ENCODE measurements at places on chromosomes 5 and 9.

DNA sequence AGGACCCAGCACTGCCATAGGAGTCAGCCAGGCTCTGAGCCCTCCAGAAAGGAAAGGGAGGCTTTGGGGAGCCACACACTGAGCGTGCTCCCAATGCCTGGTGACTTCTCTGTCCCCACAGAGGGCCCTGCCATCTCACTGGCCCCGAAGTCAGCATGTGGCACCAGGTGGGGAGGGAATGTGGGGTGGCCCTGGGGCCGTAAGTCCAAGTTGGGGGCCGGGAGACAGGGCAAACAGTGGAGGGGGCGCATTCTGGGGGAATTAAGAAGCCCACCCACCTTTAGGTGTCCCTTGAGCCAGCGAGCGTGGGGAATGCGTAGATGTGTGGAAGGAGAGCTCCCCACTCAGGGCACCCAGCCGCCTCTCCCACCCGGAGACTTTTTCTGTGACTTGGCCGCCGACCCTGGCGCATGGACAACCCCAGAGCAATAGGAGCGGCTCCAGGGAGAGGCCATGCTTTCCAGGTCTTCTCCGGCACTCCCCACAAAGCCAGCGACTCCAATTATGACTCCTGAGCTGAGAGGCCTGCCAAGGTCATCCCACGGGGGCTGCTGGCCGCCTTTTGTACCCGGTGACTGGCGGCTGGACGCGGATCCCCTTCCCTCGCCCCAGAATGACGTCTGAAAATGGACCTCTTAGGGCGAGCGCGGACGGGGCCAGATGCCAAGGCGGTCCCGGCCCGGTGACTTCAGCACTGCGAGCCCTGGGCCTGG lies 9.8 kb downstream of the IRX1 start:
- DNase-seq = no peak

- peak; percentile 86 for DNase-seq
These were observed 241.5 kb downstream of the ARRDC3 start for GRCh38 chr5:91141642-91142041.

- DNase-seq = peak; percentile 87
These were observed at the start of gene SELENOP for GRCh38 chr5:42811591-42812446. TSS of gene SELENOP (minus strand) at chr5:42811892. CDS start at chr5:42808353, 3,539 bp downstream.

GRCh38 chr5:160931283-160931682 lies 79.3 kb upstream of the ATP10B start:
- DNase-seq = no peak

- DNase-seq = peak; percentile 77
These were observed 36.4 kb upstream of the ADAMTSL1 start for GRCh38 chr9:18437315-18438201.

DNA sequence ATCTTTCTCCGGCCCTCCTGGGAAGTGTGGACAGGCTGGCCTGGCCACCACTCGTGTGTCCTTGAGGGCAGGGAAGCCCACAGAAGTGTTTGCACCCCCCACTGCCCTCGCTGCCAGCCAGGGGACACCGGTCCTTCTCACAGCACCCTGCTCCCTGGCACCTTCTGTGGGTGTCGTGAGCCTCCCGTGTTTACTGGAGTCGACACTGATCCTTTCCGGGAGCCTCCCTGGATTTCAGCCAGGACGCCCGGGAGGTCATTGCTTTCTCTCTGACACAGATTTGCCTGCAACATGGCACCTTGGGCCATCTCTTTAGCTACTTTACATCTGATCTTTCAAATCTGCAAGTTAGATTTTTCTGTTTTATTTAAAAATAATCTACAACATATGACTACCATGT lies 120.4 kb upstream of the CACNA1B start:
- no peak for DNase-seq

DNA sequence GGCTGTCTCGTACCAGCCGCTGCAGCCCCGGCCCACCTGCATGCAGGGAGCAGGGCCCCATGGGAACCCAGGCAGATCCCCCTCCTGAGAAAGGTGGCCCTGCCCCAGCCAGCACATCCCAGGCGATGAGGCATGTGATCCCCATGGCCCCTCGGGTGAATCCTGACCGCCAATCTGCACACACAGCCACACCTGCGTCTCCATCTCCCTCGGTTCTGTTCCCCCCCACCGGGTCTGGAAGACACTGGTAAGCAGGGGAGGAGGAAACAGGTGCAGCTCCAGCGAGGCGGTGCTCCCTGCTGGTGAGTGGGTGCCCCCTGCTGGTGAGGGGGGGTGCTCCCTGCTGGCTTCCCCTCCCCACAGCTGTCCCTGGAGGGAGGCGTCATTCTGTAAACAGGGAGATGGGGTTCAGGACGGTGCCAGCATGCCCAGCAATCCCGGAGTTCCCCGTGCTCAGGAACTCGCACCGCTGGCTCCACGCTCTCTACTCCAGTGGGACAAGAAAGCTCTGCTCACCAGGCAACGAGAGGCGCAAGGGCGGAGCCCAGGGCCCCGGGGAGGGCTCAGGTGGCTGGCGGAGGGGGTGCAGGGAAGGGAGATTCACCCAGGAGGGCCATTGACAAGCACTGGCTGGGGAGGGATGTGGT lies 28.4 kb upstream of the SLC12A7 start:
- peak; percentile 55 for DNase-seq

DNA sequence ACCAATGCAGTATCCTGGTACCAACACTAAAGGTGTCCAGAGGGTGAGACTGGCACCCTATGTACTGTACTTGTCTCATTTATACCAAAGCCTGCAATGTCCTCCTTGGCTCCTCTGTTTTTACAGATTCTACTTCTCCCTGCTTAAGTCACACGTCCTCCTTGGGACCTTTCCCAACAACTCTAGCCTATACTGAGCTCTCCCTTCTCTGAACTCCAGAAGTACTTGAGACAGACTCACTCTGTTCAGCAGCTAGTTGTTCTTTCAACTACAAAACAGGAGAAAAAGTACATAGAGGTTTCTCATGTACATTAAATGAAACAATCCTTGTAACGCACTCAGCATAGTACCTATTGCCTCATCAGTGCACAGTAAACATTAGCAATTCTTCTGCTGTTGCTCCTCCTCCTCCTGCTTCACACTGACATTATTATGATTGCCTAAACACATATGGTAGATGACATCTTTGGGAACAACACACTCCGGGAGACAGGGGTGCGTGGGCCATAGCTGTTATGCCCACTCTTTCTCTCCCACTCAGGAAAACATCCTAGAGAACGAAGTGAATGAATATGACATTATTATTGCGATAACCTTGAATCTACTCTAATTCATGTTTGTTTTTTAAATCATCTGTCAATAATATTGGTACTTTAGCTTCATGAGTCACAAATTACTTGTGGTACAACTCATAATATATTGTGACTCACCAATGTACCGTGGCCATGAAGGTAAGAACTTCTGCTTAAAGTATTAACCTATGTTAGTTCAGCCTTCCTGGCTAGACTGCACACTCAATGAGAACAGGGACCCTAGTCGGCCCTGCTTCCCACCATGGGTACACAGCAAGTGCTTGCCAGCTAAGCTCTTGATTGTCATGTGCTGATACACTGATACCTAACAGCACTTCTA lies 180.3 kb upstream of the ADRA1B start:
- DNase-seq = no peak

GRCh38 chr9:19694601-19695000 lies 94.2 kb downstream of the SLC24A2 start:
- no peak for DNase-seq

DNA sequence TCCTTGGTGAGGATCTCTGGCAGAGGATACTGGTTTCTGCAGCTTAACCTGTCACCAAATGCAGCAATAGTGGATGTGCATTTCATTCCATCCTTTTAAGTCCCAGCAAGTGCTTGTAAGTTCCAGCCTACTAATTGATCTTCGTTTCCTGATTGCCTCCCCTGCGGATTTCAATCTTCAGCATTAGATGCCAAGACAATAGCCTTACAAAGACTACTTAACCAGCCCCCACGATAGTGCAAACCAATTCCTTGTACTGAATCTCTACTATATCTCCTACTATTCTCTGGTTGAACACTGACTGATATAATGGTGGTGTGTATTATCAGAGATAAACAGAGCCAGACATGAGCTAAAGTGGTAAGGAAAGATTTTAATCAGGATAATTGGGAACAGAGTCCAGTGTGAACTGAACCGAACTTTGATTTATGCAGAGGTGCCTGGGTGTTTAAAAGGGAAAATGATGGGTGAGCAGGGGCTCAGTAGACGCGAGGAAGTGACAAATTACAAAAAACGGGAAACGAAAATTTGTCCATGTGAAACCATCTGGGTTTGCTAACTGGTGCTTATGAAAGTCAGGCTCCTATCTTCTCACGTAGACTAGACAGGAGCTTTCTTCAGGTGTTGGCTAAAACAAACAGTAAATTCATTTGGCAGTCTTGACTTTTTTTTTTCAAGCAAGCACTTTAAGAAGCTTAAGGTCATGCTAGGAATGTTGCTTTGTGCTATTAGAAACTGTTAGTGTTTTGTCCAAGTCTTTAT lies 106.9 kb upstream of the ST8SIA4 start:
- peak; percentile 66 for DNase-seq

GRCh38 chr9:127126971-127127370 lies 4.5 kb upstream of the ANGPTL2 start:
- DNase-seq = no peak

Measured in mesendoderm (in vitro differentiated cells).